ENCODE measurements at places on chromosomes 13 and 19.

GRCh38 chr19:31402529-31403316, 53.5 kb upstream of the TSHZ3 start:
- DNase-seq: no peak

DNA sequence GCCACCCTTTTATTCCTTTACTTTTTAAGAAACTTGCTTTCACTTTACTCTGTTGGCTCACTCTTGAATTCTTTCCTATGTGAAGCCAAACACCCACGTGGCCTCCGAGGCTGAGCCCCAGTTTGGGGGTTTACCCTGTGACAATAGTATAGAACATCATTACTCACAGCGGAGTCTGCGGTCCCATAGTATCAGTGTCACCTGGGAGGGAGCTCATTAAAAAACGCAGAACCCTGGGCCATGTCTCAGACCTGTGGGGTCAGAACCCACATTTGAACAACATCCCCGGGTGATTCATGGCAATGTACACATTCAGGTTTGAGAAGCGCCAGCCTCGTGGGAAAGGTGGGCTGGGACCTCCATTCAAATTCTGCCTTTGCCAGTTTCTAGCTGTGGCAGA, 36.0 kb upstream of the UBL3 start:
- DNase-seq: peak; percentile 71

GRCh38 chr19:5308451-5309437, 31.9 kb downstream of the PTPRS start:
- no peak for DNase-seq

DNA sequence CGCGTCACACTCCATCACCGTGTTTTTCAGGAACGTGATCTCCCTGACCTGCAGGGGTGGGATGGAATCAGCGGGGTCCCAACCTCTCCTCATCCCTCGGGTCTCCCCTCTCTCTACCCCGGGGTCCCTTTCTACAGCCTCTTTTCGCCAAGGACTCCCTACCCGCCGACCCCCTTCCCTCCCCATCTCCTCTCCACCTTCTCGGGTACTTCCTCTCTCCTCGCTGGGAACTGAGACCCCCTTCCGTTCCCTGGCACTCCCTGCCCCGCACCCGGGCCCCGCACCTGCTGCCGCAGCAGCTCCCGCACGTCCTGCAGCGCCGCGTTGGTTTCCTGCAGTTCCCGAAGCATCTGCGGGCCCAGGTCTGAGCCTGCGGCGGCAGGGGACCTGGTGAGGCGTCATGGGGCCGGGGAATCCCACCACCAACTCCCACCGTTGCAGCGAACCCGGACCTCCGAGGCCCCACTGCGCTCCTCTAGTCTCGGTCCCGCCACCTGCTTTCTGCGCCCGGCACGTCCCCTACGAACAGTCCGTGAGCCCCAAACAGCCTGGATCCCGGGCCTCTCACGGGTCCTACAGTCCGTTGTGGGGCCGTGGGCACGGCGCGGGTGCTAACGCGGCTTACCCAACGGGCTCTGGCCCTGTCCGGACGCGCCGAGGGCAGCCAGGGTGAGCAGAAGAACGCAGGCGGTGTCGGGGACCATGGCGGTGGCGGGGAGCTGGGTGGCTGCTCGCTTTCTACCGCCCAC, at the start of gene COMP:
TSS of gene COMP (minus strand) at position 740 of the 749 bp plus-strand sequence. CDS start at position 704, 36 bp downstream.
- no peak for DNase-seq

DNA sequence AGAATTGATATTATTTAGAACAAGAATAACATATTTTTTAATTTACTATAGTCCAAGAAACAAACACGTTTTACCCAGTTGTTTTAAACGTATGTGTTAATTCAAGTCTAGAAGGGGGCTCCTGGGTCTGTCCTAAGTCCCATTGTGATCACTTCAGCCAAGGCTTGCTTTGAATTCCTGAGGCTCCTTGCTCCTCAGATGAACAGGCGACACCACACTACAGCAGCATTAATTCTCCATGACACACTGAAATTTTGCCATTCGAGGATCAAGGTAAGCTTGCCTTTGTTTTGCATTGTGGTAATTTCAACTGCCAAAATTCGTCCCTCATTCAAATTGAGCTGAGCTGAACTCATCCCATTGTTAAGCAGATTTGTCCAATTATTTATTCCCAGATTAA, 1442.6 kb downstream of the SLITRK5 start:
- no peak for DNase-seq

- no peak for DNase-seq
Observed at GRCh38 chr13:22092791-22093560, 422.1 kb downstream of the FGF9 start.

DNA sequence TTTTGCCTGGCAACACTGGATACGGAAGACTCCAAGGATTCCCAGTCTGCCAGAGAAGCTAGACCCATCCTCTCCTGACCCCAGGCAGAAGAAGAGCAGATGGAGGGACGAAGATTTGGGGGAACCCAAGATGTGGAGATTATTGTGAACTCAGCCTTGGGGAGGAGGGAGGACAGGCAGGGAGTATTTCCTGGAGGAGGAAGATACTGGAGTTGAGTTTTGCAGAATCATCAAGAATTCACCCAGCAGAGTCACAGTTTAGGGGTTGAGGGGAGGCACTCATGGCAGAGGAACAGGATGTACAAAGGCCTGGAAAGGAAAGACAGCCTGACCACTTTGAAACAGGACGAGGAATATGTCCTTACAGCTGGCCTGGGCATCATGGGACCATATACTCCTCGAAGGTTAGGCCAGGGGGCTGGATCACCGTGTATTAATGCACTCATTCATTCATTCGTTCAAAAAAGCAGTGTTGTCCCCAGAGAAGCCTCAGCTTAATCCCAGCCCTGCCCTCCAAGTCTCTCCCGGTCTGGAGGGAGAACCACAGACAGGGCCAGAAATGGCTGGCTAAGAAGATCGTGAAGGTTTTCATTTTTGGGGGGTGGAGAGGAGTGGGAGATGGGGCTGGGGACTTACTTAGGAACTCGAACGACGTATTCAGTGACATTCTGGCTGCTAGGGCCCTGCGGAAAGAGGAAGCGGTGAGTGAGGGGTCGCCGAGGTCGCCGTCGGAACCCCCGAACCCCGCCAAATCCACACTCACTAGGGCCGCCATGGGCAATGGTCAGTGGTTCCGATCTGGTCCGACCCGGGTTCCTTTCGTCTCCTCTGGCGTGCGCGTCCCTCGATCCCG, 517 bp downstream of the GTF2F1 start:
- DNase-seq: no peak

- no peak for DNase-seq
Observed at GRCh38 chr13:108326309-108326708, 56.8 kb downstream of the TNFSF13B start.

- no peak for DNase-seq
Observed at GRCh38 chr13:24279327-24280110, 29.9 kb upstream of the C1QTNF9 start.

DNA sequence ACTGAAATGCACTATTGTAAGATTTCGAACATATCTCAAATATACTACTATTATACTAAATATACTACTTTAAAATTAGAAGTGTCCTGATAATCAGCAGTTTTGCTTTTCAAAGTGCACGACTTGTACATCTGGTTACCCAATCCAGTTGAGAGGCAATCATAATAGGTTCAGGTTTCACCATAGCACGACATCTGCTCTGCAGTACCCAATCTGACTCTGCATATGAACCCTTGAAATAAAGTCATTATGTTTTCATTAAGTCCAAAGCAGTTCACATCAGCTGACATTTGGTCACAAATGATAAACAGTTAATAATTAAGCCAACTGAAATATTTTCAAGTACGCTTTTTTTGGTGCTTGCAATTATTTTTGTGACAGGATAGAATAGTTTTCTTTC, 90.6 kb downstream of the PCDH9 start:
- no peak for DNase-seq

DNA sequence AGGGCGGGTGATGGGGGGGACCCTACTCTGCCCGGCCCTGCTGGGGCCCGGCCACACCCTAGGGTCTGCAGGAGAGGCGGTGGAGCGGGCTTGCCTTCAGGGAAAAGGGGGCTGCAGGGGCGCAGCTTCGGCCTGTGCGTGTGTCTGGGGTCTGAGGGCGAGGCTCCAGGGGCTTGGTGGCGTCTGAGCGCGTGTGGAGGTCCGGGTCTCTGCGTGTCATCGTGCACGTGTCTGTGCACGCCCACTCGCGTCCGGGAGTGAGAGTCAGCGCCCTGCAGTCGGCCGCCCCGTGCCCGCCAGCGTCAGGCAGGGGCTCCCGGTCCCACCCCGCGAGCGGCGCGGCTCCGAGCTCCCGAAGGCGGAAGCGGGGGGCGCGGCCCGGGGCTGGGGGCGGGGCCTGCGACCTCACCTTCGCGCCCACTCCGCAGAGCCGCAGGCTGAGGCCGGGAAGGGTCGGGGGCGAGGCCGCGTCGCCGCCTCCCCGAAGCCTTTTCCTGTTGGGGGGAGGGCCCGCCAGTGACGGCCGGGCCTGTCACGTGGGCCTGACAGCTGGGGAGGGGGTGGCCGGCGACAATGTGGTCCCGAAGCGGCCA, at the start of gene ARHGAP45:
TSS of gene ARHGAP45 (plus strand) at position 420 of the 593 bp plus-strand sequence. CDS start 239 bp downstream, outside the sequence.
- DNase-seq: peak; percentile 89

DNA sequence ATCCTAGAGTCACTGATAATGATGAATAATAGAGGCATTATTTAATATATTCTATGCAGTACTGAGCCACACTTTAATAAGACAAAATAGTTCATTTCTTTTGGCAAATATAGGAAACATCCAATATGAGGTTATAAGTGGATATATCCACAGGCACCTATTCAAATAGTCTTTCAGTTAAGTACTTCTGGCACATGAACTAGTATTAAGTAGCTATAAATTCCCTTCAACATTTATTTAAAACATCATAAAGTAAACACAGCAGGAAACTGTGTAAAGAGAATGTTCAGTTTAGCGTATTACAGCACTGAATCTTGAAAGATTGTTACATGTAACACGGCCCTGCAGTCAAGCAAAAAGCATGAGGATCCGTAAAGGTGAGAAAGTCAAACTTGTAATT, 463.3 kb upstream of the KLF12 start:
- no peak for DNase-seq

- DNase-seq: peak; percentile 37
Observed at GRCh38 chr13:44196196-44196751, 177.3 kb upstream of the SERP2 start.

GRCh38 chr13:93289053-93289452, 62.4 kb downstream of the GPC6 start:
- DNase-seq: no peak

DNA sequence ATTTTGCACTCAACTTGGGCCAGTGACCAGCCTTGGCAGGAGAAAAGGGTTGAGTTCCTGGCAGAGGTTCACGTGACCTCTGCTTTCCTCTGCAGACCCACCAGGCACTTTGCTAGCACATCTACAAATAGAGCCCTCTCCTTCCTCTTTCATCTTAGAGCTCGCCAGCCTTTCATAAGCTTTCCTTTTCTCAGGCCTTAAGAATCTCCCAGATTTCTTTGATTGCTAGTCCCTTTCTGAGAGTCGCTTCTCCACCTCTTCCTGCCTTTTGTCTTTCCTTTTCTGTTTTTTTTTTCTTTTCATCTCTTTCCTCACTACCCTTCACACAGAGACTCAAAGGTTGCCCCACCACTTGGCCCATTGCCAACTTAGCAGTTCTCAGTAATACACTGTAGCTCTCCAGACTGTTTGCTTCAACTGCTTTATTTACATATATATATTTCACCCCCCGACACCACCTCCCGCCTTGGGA, 375.7 kb upstream of the SPRY2 start:
- DNase-seq: no peak

- DNase-seq: no peak
Observed at GRCh38 chr19:46446021-46446420, 17.3 kb upstream of the PNMA8C start.

GRCh38 chr19:34556488-34556887, 74.9 kb downstream of the WTIP start:
- peak; percentile 28 for DNase-seq

GRCh38 chr19:2834294-2834871, 6.9 kb upstream of the ZNF555 start:
- DNase-seq: no peak

DNA sequence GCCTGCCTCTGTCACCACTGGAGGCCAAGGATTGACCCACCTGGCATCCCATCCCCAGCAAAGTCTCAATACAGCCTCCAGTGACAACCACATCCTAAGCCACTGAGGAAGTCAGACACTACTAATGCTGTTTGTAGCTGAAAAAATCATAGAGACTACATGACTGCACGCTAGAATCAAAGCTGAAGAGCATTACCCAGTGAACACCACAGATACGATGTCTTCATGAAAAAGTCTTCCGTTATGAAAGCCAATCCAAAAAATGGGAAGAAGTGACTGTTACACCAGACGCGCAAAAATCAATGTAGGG, 11.1 kb upstream of the NUP62 start:
- DNase-seq: no peak

DNA sequence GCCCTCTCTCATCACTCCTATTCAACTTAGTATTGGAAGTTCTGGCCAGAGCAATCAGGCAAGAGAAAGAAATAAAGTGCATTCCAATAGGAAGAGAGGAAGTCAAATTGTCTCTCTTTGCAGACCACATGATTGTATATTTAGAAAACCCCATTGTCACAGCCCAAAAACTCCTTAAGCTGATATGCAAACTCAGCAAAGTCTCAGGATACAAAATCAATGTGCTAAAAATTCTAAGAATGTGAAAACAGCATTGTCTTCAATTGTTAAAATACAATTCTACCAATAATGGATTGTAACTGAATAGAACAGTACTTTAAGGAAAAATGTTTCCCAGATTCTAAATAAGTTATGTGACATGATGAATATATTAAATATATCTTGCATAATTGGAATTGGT, 2269.2 kb upstream of the PCDH20 start:
- DNase-seq: no peak

DNA sequence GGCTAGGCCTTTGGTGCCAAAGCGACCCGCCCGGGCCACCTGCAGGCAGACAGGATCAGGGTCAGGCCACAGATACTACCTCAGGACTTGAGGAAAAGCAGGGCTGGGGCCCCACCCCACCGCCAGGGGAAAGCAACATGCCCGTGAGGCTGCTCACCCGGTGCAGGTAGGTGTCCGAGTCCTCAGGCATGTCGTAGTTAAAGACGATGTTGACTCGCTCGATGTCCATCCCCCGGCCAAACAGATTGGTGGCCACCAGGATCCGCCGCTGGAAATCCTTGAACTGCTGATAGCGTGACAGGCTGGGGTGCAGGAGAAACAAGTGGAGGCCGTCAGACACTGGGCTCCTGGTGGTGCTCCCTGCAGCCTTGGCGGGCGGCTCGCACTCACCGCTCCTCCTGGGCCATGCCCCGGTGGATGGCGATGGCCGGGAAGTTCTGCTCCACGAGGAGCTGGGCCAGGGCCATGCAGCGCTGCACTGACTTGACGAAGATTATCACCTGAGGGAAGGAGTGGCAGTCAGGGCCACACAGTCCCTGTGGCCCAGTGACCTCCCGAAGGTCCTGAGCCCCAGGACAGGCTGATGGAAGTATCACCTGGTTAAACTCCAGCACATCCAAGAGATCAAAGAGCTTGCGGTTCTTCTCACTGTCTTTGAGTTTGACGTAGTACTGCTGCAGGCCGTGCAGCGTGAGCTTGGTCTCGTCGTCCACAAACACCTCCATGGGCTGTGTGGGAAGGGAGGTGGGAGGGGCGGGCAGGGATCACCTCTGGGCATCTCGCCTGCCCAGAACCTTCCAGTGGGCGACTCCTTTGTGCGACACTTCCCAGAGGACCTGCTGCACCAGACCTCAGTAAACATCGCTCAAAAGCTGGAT, 9.8 kb downstream of the DDX39A start:
- no peak for DNase-seq

Measured in activated T-cell treated with anti-CD3 and anti-CD28 coated beads, Interleukin-2, amount 50 U/mL, for 48 hours (primary cell).